ENCODE measurements at places on chromosomes 13 and 19.

DNA sequence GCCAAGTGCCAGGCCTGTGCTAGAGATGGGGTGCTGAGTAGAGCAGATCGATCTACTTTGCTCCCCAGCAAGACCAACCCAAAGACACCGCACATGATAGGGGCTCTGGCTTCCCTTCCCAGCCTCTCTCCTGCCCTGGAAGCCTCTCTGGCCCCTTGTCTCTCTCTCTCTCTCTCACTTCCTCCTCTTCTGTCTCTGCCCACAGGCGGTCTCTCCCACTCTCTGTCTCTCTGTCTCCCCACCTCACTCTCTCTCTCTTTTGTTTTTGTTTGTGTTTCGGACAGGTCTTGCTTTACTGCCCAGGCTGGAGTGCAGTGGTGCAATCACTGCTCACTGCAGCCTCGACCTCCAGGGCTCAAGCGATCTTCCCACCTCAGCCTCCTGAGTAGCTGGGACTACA lies 1.3 kb downstream of the SELENOV start:
- DNase-seq: no peak

- DNase-seq: no peak
Measured at GRCh38 chr13:87590518-87590917, 80.7 kb upstream of the SLITRK5 start.

DNA sequence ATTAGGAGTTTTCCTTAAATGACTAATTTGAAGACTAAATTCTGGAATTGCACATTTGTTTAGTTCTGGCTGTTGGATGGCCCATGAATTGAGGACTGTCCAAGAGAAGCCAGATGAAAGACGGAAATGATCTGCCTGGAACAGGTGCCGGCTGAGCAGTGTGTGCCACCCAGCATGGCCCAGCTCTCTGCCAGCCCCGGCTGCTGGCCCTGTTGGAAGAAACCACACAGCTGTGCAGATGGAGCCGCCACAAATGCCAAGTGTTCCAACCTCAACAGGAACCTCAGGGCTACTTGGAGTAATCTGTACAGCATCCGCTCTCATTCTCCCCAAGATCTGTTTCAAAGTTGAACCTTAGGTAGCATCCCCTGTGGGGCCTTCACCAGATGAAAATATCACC lies 67.0 kb upstream of the STARD13 start:
- DNase-seq: no peak

- DNase-seq: no peak
Measured at GRCh38 chr13:61286148-61286745, 129.4 kb downstream of the PCDH20 start.

GRCh38 chr13:109870696-109871370 lies 84.5 kb upstream of the IRS2 start:
- no peak for DNase-seq

- DNase-seq: no peak
Measured at GRCh38 chr13:55615081-55615480, 1525.6 kb upstream of the PRR20A start.

- no peak for DNase-seq
Measured at GRCh38 chr13:34066344-34066743, 248.4 kb downstream of the RFC3 start.

DNA sequence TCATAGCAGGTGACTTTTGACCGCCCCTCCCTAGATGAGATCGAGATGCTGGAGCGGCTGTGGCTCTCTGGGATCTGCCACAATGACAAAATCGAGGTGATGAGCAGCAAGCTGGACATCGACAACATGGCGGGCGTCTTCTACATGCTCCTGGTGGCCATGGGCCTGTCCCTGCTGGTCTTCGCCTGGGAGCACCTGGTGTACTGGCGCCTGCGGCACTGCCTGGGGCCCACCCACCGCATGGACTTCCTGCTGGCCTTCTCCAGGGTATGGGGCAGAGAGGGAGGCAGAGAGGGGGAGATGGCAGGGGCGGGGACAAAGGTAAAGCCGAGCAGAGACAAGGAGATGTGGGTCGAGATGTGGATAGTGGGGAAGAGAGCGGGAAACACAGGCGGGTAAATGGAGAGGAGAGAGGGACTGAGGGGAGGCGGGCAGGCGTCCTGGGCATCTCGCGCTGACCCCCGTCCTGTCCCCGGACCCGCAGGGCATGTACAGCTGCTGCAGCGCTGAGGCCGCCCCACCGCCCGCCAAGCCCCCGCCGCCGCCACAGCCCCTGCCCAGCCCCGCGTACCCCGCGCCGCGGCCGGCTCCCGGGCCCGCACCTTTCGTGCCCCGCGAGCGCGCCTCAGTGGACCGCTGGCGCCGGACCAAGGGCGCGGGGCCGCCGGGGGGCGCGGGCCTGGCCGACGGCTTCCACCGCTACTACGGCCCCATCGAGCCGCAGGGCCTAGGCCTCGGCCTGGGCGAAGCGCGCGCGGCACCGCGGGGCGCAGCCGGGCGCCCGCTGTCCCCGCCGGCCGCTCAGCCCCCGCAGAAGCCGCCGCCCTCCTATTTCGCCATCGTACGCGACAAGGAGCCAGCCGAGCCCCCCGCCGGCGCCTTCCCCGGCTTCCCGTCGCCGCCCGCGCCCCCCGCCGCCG lies 3.4 kb upstream of the GRWD1 start:
- DNase-seq: no peak

DNA sequence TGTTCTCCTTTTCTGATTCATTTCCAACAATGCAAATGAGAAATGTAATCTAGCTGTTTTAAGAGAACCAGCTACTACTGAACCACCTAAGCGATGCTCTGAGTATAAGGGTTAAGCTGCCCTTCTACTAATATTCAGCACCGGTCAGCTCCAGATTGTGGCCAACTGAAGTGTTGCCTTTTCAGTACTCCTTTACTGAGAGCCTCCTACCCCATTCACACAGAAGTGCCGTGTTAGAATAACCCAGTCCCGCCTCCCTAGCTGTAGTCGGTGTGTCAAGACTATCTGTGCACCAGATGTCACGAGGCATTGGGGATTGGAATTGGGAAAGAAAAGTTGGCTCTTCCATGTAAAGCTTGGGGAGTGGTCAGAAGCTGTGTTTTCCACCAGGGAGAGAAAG lies 45.4 kb downstream of the FAM124A start:
- no peak for DNase-seq

GRCh38 chr19:1042689-1043511 lies 3.0 kb downstream of the ABCA7 start:
- DNase-seq: no peak
